ENCODE measurements at places on chromosomes 1 and 21.

- no peak for DNase-seq
These were observed 244.8 kb downstream of the LRRIQ3 start for GRCh38 chr1:73953186-73953585.

DNA sequence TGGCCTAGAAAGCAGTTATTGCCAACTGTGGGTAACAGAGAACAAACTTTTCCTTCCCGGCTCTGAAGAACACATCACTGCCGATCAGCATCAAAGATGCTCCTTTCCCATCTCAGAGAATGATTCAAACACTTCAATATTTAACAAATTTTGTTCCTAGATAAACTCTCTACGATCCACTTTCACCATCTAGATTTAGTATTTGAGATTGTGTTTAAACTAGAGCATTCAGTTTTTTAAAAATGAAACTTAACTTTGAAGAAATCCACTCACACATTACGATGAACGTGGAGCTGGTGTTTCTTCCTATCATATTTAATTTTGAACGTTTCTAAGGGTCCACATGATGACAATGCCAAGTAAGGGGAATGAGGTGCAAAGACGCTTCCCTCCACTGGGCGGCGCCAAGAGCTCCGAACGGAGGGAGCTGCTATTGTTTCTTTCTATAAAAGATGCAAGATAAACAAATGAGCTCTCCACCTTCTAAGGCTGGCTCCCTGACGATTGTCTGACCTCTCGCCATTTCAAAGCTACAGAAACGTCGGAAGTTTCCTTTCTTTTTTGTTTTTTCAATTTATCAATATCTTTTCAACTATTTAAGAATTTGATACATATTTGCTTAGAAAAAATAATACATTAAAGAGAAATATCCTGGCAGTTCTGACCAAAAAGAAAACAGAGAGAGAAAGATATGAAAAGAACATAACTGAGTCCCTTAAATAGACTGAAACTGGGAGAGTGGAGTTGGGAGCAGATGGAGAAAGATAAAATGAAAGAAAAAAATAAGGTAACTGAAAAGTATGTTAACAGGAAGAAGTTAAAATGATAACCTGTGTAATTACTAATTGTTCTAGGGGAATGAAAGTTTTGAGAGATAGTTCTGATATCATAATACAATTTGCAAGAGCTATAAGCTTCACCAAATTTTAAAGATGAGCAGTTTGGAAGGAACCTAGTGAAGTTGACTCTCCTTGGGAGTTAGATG lies 4.4 kb upstream of the BARHL2 start:
- DNase-seq, result peak; percentile 49

DNA sequence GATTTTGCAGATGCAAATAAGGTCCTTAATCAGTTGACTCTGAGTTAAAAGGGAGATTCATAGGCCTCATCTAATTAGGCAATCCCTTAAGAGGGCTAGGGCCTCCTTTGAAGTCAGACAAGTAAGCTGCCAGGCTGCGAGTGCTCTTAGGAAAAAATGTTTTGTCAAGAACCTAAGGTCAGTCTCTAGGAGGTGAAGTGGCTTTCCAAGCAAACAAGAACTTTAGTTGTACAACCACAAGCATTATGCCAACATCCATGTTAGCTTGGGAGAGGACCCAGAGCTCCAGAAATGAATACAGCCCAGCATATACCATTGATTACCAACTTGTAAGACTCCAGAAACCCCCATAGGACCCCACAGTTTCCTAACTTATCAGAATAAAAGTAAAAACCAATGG lies 1366.2 kb downstream of the PLA2G4A start:
- no peak for DNase-seq

DNA sequence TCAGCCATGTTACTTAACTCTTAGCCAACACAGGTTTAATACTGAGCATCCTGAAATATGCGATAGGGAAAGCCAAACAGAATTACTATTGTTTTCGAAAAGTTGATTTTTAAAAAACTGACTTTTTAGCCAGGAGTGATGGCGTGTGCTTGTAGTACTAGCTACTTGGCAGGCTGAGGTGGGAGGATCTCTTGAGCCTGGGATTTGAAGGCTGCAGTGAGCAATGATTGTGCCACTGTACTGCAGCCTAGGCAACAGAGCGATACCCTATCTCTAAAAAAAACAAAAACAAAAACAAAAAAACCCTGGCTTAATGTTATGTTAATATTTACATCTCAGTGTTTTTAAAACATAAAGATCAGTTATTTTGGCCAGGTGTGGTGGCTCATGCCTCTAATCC lies 16.7 kb downstream of the NMNAT1 start:
- no peak for DNase-seq

DNA sequence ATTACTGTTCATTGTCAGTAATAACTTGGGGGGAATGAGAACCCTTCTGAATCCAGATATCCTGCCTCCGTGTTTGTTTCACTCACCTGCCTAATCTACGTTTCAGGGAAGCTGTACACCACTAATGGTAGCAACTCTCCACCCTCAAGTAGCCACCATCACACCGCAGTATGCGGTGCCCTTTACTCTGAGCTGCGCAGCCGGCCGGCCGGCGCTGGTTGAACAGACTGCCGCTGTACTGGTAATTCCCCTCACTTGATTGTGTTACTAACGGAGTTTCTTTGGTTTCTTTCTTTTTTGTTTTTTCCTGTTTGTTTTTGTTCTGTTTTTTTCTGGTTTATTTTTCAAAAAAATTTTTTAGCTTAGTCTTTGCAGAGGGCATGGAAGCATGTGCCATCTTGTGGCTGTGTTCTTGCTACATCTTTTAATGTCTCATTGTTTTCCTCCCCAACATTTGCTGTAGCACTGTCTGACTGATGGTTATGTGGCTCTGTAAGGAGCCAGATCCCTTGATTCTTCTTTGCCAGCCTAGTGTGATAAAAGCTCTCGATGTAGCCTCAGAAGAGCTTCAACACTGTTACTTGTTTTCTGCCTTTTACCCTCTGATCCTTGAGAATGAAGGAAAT lies 15.9 kb upstream of the OLFML3 start:
- DNase-seq, result no peak

- peak; percentile 74 for DNase-seq
These were observed at the start of gene SYTL1 for GRCh38 chr1:27341525-27342252. SYTL1 (plus strand) TSS chr1:27342022; CDS start chr1:27345335, 3,313 bp downstream.

DNA sequence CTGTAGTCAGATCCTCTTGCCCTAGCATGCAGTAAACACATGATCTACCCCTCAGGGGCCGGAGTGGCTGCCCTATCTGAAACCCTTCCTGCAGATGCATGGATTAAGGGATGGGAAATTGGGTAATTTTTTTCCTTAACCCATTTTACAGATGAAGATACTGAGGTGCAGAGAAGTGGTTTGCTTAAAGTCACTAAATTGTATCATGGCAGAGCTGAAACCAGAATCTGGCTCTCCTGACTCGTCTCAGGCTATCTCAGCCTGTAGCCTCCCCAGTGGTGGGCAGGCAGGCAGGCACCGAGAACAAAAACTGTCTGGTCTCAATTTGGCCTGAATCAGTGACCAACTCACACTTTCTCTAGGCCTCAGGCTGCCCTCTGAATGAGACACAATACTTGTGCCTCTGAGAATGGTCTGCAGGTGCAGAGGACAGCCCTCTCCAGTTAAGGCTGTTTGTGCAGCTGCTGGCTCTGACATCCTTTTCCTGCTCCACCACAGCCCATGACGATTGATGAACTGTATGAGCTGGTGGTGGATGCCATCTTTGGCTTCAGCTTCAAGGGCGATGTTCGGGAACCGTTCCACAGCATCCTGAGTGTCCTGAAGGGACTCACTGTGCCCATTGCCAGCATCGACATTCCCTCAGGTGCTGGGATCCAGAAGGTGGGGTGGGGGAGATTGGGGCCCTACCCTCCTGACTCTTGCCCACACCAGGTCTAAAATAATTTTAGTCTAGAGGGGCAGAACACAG lies 1.5 kb downstream of the NAXE start:
- no peak for DNase-seq

DNA sequence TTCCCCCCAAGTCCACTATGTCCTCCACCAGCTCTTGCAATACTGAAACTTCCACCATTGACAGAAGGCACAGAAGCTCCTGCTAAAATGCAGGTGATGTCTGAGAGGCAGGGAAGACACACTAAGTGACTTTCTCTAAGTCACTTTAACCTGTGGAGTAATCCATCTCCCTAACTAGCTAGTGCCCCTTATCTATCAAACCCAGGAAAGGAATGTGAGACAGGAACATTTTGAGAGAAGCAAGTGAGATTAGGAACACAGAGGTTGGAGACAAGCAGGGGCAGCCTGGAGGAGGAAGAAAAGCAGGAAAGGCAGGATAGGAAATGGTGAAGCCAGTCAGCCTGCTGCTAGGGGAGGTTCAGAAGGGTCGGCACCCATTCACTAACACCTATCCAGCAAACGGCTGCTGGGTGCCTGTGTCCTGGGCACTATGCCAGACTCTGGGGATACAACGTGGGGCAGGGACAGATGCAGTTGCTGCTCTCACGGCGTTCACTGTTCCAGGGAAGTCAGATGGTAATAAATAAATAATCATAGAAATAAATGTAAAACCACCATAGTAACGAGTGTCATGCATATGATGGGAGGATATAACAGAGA lies 7.0 kb downstream of the GPA33 start:
- DNase-seq, result no peak

DNA sequence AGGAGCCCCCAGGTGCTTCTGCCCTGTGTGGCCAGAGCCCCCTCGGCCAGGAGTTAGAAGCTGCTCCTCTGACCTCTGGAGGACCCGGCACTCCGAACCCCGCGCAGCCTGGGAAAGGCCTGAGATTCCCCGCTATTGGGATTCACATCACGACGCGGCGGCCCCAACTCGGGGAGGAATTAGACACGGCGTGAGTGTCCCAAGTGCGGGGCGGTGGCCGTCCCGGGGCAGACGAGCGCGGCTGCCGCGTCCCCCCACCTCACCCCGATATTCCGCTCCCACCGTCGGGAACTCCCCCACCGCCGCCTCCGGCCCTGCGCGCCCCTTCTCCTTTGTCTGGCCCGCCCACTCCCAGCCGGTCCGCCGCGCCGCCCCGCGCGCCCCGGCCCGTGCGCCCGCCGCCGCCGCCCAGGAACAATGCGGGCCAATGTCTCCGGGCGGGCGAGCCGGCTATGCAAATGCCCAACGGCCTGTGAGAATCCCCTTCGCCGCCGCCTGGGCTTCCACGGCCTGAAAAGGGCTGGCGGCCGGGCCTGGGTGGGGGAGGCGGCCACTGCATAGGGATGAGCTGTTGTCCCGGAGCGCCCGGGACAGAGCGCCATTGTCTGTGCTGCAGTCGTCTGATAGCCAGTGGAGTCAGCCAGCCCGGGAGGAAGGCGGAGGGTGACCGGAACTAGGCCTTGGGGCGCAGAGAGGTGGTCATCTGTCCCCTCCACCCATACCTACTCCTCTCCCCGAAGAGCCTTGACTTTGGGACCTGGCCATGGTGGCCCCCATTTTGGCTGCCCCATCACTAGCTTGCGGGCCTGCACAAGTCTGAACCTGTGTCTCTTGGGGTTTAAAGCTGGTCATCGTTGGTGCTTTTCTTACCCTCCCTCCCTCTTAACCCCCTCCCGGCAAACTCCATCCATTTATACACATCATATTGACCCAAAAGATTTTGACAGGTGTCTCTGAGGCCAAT lies 19.4 kb downstream of the RHBG start:
- no peak for DNase-seq

DNA sequence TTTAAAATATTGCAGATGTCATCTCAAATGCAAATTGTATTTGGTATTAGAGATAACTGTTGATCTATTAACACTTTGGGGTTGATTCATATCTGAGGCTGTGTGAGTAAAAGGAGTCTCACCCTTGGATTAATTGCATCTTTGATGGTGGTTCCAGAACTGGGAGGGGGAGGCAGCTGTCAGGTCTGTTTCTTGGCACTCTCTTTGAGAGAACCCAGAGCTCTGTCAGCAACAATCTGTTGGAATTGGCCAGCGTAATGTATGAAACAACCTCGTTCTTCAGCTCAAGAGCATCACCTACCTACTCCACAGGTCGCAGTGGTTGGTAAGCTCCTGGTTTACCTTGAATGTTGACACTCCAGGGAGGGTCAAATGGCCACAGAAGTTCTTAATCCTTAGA lies 424.1 kb downstream of the CAMTA1 start:
- no peak for DNase-seq

DNA sequence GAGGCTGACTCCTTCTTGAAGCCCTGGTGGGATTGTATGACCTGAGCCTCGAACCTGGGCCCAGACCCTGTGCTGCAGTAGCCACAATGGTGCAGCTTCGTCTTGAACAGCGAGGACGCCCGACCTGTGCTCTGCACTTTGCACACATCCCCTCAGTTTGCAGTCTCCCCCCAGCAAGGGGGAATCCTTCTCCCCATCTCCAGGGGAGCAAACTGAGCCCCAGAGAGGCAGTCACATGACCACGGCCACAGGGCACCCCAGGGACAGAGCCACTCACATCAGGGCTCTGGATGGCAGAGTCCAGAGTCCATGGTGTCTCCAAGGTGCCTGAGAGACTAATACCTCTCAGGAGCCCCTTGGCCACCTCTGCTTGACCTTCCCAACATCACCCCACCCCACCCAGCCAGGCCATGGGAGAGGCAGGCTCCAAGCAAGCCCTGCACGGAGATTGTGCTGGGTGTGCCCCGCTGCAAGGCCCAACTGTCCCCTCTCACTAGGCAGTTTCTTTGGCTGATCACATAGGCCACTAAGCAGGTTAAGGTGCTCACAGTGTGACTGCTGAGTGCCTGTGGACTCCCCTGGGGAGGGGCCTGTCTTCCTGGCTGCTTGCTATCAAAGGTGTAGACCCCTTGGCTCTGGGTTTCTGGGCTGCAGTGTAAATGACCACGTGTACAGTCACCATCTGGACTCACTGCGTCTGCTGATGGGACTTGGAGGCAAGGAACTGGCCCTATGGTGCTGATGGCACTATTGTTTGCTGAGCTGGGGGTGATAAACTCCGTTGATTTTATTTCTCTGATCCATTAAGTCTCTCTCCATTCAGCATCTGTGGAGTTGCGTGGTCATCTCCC lies 398.1 kb downstream of the MATN1 start:
- DNase-seq, result no peak

DNA sequence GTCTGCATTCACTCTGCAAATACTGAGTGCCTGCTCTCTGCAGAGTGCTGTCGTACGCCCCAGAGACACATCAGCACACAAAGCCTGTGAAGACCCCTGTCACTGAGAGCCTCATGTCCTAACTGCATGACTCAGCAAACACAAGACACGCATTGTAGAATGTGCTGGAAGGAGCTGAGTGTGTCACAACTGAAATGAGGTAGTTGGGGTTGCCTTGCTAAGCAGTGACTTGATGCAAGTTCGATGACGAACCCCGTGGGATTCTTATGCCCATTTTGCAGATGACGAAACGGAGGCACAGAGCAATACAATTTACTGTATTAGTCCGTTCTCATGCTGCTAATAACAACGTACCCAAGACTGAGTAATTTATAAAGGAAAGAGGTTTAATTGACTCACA lies 65.1 kb downstream of the RIPK4 start:
- DNase-seq, result no peak

DNA sequence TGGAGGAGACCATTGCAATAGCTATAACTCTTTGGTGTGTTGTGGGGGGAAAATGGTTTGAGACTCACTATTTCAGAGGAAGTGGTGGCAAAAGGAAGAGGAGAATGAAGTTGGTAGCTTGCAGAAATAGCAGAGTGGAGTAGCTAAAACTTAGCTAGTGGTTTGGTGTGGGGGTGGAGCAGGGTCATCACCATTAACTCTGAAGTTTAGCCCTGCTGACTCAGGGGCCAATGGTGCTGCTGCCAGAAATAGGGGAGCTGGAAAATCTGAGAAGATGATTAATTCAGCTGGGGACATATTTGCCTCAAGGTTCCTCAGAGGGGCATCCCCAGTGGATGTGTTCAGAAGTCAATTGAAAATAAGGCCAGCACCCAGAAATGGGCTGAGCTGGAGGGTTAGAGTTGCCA lies 65.4 kb downstream of the RUNX1 start:
- DNase-seq, result peak; percentile 54

All from ACHN (cell line).